A673 (cell line): ENCODE measurements at places on chromosomes 11 and 22. TPM values are rescaled to one million over a fixed set of nuclear protein-coding genes. Genes with fewer than 3 reads are reported as not detected.

The OR5B12 gene
- not detected in 2 replicates for total RNA-seq

The TMEM121B gene
- 2.5 and 3.0 TPM in 2 replicates for total RNA-seq

GRCh38 chr11:68064926-68065325 is 26.1 kb downstream of the TCIRG1 start:
- no peak overlapping the region for H3K27ac ChIP-seq
- DNase-seq, result no peak
- H3K4me3 ChIP-seq, result no peak overlapping the region
- peaks cover 48% of the 10 kb centered on the region for H3K36me3 ChIP-seq

- H3K4me3 ChIP-seq, result no peak overlapping the region
- H3K27me3 ChIP-seq, result no peaks in the 10 kb centered on the region
- no peak for DNase-seq
- H3K36me3 ChIP-seq, result no peaks in the 10 kb centered on the region
These were observed 46.5 kb downstream of the GNB1L start for GRCh38 chr22:19807914-19808872.

The GALNT18 gene
- 0.37 and 0.44 TPM in 2 replicates for total RNA-seq
